Activated naive CD4-positive, alpha-beta T cell (primary cell): ENCODE measurements at places on chromosomes 2 and 18.

GRCh38 chr2:18762667-18763066 is 173.3 kb upstream of the NT5C1B start:
- no peak for DNase-seq

DNA sequence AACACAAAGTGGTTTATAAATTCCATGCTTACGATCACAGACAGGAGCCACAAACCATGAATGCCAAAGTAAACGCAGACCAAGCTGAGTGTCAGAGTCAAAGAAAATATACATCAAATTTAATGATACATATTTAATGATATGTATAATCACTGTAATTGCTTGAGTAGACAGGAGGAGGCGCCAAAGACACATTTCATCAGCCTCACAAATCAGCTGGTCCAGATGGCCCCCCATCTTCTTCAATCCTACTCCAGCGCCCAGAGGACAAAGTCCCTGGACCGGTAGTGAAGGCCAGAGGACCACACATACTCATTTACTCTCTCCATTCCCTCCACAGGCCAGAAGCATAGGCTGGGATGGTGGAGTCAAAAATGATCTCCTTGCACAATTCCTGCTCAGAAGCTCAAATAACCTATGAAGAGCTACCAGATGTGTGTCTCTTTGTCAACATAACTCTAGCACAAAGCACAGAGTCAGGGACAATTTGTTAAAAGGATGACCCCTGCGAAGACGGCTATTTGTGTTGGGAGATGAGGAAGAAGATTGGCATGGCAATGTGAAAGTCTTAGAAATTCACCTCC is 149.3 kb upstream of the PGAP1 start:
- DNase-seq, result no peak

DNA sequence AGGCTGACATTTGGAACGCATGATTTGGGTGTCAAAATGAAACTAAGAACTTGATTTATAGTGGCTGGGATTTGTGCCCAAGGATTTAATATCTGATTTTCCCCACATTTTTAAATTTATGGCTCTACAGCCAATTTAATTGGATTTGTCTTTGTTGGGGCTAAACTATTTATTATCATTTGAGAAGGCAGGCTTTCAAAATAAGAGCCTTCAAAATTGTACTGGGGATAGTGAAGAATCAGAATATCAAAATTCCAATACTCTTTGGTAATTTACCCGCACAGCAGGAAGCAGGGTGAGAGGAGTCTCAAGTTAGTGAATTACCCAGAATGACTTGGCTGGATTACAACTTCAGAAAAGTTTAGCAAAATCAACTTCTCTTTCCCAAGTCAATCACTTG is 278.1 kb downstream of the LRATD1 start:
- DNase-seq, result no peak

DNA sequence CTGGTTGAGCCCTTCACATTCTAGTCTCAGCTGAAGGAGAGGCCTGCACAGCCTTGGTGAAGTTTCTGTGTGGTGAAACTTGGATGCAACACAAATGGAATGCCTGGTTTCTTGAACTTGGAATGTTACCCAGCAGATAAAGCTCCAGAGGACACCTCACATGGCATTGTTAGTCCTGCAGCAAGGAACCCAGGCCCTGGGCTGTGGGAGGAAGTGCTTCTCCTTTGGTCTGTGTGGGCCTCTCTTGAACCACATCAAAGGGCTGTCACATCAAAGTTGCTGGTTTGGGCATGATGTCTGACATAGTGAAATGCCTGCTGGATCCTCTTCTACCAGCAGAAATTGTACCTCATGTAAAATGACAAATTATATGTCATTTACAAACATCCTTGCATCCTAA is 198.5 kb downstream of the FHOD3 start:
- no peak for DNase-seq

GRCh38 chr2:232133078-232133477 is 171.6 kb downstream of the DIS3L2 start:
- no peak for DNase-seq

DNA sequence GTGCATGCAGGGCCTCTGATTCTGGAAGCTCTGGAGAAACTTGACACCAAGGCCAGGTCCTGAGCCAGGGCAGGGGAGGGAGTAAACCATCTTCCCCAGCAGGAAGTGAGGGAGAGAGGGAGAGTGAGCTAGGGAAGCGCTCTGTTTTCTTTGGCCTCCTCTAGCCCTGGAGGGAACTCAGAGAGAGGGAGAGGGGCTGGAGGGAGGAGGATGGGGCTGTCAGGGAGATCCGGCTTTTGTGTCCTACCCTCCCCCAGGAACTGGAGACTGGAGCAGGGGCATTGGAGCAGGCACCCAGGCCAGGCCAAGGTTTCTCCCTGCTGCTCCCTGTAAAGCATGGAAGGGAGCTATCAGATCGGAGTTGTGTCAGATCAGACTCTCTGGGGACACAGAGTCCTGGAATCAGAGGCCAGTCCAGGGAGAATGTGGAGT is 22.7 kb upstream of the PKDCC start:
- no peak for DNase-seq

GRCh38 chr2:160463245-160463644 is 30.4 kb downstream of the RBMS1 start:
- DNase-seq, result no peak

DNA sequence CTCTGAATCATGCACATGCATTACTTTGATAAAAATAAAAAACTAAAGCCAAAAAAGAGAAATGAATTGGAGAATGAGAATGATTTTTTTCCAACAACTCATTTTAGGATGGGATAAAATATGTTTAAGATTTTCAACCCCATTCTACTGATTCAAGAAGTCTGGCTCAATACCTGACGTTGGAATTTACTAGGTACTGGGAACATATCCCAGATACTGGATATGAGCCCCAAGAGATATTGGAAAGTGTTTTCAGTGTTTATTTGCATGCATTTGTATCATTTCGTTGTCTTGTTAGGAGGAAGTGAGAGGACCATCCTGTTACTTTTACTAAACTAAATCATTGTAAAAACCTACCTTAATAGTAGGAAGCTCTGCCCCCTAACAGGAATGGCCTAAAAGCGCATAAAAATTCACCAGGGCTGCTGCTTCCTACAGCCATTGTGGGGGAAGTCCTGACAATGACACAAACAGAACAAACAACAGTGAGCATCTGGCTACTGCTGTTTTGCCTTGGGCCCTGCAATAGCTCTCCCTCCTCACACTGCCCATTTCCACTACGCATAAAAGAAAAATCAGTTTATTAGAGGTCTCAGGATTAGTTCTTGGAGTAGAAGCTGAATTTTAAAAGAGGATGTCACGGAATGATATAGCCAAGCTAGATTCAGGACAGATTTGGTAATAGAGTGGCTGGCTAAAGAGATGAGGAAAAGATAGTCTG is 35.2 kb downstream of the ANKAR start:
- no peak for DNase-seq

GRCh38 chr2:76154981-76155380 is 444.3 kb upstream of the GCFC2 start:
- DNase-seq, result no peak

DNA sequence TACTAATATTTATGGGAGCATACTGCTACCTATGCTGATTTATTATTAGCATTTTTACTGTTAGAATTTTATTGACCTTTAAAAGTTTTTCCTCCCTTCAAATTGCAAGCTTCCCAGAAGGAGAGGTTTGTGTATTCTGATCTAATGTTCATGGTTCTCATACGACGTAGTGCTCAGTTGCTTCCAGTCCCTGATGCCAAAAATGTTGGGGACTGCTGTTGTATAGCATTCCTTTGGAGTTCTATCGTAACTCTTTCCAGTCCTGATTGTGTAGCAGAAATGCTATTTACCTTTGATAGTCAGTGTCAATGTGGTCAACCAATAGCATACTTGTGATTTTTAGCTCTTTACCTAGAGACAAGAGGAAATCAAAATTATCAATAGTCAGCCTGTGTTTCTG is 69.5 kb upstream of the ZSWIM2 start:
- no peak for DNase-seq

DNA sequence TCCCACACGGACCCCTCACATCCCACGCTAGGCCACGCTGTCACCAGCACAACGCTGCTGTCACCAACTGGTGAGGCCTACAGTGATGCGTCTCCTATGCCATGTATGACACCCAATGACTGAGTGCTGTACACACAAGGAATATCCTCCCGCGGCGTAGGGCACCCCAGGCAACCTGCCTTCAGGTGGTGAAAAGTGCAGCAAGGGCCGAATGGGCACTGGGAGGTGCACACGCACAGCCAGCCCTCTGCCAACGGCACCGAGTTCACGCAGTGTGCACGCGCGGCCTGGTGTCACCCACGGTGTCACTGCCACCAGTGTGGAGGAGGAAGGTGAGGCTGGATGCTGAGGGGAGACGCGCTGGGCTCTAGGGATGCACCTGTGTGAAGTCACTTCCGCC is 4.5 kb downstream of the HS1BP3 start:
- DNase-seq, result no peak

GRCh38 chr2:143903172-143903856 is 616.6 kb downstream of the ZEB2 start:
- DNase-seq, result no peak

- DNase-seq, result no peak
Measured at GRCh38 chr2:167544602-167545001, 656.3 kb downstream of the XIRP2 start.

DNA sequence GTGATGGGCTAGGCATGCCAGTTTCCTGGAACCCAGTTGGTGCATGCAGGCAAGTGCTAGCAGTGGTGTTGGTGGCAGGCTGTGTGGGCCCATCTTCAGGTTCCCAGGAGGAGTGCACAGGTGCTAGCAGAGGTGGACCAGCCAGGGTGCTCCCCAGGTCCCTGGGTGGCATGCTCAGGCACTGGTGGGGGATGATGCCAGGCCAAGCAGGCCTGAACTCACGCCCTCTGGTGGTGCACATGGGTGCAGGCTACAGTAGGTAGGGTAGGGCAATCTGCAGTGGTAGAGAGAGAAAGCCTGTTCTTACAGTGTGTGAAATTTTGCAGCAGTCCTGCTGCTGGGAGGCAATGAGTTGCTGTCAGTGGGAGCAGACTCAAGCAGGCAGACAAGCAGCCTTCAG is 1651.8 kb downstream of the DPP10 start:
- DNase-seq, result no peak

- no peak for DNase-seq
Measured at GRCh38 chr2:78029392-78029995, 507.3 kb upstream of the LRRTM4 start.

DNA sequence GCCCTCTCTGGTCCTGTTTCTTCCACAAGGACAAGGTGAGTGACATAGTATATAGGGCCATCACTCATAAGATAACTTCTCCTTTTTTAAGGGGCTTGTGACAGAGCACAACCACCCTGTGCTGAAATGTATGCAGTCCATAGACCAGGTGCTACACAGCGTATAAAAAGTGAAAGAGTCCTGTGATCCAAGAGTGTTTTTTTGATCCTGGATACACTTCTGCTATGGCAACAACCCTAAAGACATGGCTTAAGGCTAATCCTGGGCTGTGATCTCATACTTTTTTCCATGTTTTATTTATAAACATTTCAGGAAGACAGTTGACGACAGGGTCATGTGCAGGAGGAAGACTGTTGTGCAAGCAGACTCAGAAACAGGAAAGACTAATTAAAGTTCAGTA is 400.5 kb upstream of the TCF4 start:
- DNase-seq, result no peak
